Aorta (tissue), 5 donors: ENCODE measurements at places on chromosomes 6 and 20.
A peak's percentile ranks its signal among the peaks of the same experiment; 100 is the strongest.

DNA sequence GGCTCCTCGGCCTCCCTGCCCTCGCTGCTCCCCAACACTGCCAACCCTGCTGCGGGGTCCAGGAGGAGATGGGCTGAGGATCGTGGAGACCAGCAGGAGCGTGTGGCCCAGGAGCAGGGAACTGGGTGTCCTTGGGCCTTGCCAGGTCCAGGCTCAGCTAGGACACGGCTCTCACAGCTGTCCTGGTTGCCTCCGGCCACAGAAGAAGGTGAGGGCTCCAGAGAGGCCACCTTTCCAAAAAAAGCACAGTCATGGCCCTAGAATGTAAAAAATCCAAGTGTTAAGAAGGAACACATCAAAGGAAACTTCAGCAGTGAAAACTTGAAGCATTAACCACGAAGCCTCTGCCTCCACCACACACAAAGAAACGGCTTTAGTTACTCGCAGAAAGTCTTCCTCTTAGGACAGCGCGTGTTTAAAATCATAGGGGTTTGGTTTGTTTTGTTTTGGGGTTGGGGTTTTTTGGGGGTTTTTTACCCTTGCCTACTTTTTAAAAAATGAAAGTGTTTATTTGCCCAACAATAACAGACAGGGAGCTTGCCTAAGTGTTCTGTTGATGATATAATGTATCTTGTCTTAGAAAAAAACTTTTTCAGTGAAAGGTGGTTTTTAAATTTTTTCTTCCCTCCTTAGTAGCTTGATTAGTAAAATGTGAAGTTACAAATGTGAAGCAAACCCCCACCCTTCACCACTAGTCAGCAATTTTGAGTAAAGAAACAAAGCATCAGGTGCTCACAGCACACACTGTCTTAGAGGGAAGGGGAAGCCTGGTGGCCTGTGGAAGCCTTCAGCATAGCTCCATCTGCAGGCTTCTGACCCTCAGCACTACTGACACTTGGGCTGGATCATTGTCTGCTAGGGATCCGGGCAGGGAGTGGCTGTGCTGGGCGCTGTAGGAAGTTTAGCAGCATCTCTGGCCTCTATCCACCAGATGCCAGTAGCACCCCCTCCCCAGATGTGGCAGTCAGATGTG is 60.0 kb downstream of the PTPN1 start:
- H3K27me3 ChIP-seq: no peaks in the 10 kb centered on the region
- DNase-seq: no peak
- peaks cover 6% of the 10 kb centered on the region for H3K36me3 ChIP-seq
- no peak overlapping the region for H3K4me3 ChIP-seq
- no peak overlapping the region for H3K27ac ChIP-seq

GRCh38 chr6:93036835-93037234 is 382.5 kb downstream of the EPHA7 start:
- H3K27me3 ChIP-seq: no peaks in the 10 kb centered on the region
- no peak overlapping the region for H3K27ac ChIP-seq
- DNase-seq: no peak
- H3K36me3 ChIP-seq: no peaks in the 10 kb centered on the region
- H3K4me3 ChIP-seq: no peak overlapping the region

GRCh38 chr6:85252552-85252951 is 197.3 kb upstream of the NT5E start:
- no peaks in the 10 kb centered on the region for H3K36me3 ChIP-seq
- DNase-seq: no peak
- no peak overlapping the region for H3K4me3 ChIP-seq
- no peaks in the 10 kb centered on the region for H3K27me3 ChIP-seq
- H3K27ac ChIP-seq: no peak overlapping the region
- no peaks in the 10 kb centered on the region for H3K4me1 ChIP-seq

- H3K4me1 ChIP-seq: no peaks in the 10 kb centered on the region
- peak; percentile 84 for DNase-seq
- no peaks in the 10 kb centered on the region for H3K27me3 ChIP-seq
- H3K27ac ChIP-seq: peak overlapping the region; percentile 33
- no peaks in the 10 kb centered on the region for H3K36me3 ChIP-seq
Observed at GRCh38 chr20:31569163-31570020, 35.7 kb upstream of the ID1 start.

DNA sequence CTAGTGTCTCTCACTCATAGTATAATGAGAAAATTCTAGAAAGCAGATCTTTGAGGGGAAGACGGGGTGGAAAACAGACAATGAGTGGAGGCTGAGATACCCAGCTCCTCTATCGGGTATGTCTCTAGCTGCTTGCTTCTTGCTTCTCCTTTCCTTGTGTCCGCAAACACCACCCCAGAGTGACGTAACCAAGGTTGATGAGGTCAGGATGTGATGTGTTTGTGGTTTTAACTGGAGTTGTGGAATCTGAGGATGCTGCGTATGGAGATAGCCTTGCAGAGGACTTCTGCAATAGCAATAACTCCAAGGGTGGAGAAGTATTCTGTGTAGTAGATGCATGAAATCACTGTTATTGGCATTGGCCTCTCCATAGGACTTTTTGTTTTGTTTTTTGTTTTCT is 132.7 kb upstream of the IFNGR1 start:
- no peaks in the 10 kb centered on the region for H3K4me1 ChIP-seq
- H3K36me3 ChIP-seq: no peaks in the 10 kb centered on the region
- no peaks in the 10 kb centered on the region for H3K27me3 ChIP-seq

DNA sequence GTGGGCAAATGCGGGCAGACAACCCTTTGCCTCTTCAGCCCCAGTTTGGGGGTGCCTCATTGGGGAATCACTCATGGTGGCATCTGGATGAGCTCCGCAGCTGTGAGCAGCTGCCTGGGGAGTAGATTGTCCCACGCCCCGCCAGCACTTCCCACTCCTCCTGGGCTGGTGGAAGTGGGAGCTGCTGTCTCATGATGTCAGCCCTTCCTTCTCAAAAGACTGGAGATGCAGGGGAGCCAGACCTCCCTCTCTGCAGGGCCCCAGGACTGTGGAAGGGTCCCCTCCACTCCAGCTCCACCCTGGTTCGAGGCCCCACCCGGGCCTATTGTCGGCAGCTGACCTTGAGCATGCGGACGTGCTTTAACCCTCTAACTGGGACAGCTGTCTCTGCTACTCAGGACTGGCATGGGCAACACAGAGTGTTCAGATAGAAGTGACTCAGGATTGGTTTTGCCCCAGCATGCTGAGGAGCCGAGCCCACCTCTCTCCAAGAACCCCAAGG is 2.0 kb downstream of the UNC93A start:
- H3K4me1 ChIP-seq: no peaks in the 10 kb centered on the region
- no peak overlapping the region for H3K27ac ChIP-seq
- DNase-seq: no peak

- DNase-seq: no peak
- no peak overlapping the region for H3K27ac ChIP-seq
- no peaks in the 10 kb centered on the region for H3K27me3 ChIP-seq
- no peak overlapping the region for H3K4me3 ChIP-seq
- no peaks in the 10 kb centered on the region for H3K36me3 ChIP-seq
Observed at GRCh38 chr20:49420292-49420691, 62.2 kb downstream of the KCNB1 start.

DNA sequence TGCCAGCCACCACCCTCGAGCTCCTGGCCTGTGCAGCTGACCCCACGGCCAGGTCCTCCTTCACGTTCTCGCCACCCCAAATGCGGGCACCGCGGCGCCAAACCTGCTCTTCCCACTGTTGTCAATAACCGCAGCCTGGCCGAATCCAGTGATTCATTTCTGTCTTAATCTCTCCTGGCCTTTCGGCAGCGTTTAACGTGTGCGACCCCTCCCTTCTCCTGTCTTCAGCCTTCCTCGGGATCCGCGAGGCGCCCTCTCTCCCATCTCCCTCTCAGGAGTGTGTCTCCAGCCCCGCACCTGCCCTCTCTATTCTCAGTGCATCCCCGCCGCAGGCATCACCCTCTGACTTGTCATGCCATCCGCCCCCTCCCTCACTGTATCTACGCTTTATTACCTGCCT is 91.4 kb downstream of the THBS2 start:
- peak overlapping the region; percentile 24 for H3K27ac ChIP-seq
- DNase-seq: no peak
- no peak overlapping the region for H3K4me3 ChIP-seq
